ENCODE measurements at places on chromosomes 4 and X.

DNA sequence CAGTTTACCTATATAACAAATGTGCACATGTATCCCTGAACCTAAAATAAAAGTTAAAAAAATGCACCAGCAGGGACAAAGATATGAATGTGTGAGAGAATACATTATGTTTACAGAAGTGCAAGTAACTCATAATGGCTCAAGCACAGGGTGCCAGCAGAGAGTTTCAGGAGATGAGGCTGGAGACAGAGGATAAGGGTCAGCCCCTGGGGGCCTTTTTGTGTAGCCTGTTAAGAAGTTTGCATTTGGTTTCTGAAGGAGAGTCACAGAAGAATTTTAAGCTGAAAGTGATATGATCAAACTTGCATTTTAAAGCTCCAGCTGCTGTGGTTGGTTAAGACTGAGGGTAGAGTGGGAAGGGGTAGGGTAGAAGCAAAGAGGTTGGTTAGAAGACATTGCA is 48.6 kb upstream of the CAPN6 start:
- no peak for DNase-seq

DNA sequence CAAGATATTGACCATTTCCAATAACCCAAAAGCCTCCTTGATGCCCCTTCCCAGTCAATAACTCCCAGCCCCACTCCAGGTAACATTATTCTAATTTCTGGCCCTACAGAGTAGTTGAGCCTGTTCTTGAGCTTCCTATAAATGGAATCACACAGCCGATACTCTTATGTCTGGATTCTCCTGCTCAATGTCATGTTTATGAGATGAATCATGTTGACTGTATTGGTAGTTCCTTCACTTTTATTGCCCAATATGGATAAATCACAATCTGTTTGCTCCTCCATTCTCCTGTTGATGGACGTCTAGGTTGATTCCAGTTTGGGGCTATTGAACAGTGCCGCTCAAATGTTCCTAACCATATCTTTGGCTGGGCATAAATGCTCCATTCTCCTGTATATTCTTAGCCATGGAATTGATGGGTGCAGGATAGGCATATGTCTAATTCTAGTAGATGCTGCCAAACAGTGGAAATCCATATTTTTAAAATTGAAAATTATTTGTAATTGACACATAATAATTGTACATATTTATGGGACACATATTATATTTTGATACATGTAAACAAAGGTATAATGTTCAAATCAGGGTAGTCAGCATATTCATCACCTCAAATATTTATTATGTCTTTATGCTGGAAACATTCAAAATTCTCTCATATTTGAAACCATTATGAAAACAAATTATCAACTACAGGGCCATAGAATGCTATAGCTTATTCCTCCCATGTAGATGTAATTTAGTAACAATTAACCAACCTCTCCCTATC is 40.5 kb upstream of the SLC2A9 start:
- DNase-seq, result no peak

DNA sequence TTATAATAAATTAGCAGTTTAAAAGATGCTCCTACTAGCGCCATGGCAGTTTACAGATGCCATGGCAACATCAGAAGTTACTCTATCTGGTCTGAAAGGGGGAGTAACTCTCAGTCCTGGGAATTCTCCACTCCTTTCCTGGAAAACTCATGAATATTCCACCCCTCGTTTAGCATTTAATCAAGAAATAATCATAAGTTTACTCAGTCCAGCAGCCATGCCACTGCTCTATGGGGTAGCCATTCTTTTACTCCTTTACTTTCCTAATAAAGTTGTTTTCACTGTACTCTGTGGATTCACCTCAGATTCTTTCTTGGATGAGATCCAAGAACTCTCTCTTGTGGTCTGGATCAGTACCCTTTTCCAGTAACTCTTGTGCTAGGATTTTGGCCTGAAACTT is 52.3 kb downstream of the GUCY1B1 start:
- DNase-seq, result no peak

DNA sequence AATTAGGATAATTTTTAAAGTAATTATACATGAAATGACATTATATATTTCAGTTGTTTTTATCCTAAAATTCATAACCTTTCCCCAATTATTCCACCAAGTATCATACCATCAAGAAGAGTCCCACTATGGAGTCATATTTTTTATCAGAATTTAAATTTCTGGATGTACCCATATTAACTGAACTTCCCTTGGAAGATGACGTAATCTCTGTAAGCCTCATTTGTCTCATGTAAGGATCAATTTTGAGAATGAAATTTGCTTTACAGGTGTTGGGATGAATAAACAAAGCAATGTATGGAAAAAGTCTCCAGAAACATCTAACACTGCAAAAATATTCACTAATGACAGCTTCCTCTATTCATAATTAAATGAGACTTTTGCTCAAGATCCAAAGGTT is 147.5 kb downstream of the NPFFR2 start:
- no peak for DNase-seq

DNA sequence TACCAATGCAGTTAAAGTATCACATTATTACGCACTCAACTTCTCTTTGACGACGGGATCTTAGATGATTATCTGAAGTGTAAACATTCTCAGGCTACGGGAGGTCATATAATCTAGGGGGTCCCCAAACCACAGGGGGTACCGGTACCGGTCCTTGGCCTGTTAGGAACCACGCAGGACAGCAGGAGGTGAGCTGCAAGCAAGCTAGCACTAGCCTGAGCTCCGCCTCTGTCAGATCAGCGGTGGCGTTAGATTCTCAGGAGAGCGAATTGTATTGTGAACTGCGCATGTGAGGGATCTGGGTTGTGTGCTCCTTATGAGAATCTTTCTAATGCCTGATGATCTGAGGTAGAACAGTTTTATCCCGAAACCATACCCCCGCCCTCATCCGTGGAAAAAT is 20.6 kb upstream of the PRR27 start:
- DNase-seq, result no peak

DNA sequence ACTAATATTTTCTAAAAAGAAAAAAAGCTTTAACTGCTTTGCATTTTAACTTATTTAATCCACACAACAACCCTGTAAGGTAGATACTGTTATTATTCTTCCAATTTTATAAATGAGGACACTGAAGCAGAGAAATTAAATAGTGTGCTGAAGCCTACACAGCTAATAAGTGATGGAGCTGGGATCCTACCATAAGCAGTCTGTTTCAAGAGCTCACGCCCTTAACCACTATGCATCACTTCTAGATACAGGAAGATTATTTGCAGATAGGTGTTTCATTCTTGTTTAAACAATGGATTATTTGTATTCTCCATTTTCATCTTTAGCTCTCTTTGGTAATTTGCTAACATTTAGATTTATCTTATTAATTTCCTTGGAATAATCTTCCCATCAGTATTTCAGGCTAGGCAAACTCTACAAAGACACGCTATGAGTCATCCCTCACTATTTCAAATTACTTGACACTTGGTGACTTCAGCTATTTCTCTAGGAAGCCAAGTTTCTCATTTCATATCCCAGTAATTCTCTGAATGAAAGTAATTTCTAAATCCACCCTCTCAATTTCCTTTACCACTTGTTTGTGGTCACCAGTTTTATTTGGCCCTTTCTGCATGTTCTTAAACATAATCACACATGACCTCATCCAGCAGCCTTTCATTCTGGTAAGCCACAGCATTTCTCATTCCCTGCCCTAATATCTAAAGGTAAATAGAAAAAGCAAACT is 67.3 kb downstream of the ASB9 start:
- no peak for DNase-seq

- no peak for DNase-seq
These were observed 72.9 kb downstream of the YIPF6 start for GRCh38 chrX:68571610-68572311.
